ENCODE measurements at places on chromosomes 2 and 18.
A peak's percentile ranks its signal among the peaks of the same experiment; 100 is the strongest.

GRCh38 chr2:84931384-84931821, 25.9 kb downstream of the TMSB10 start:
- no peak for DNase-seq

- no peak for DNase-seq
Observed at GRCh38 chr2:205170399-205170798, 511.9 kb upstream of the NRP2 start.

DNA sequence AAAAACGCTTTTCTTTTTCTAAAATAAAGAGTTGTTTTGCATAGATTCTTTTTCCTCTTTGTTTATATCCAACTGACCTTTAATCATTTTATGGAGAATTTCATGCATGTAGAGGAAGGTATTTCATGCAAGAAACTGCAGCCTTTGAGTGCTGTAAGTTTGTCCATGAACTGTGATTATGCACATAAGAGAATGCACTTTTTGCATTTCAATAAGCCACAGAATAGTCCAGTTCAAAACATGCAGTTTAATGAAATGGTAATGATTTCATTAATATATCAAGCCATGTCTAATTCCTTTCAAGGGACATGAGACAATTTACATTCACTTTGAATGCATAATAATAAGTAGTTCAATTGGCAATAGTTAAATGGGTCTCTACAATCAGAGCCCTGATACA, 386.3 kb downstream of the LRATD1 start:
- DNase-seq: no peak

GRCh38 chr2:219344751-219345430, 12.3 kb upstream of the RESP18 start:
- peak; percentile 33 for DNase-seq

- no peak for DNase-seq
Observed at GRCh38 chr2:202043475-202043874, 9.8 kb downstream of the FZD7 start.

DNA sequence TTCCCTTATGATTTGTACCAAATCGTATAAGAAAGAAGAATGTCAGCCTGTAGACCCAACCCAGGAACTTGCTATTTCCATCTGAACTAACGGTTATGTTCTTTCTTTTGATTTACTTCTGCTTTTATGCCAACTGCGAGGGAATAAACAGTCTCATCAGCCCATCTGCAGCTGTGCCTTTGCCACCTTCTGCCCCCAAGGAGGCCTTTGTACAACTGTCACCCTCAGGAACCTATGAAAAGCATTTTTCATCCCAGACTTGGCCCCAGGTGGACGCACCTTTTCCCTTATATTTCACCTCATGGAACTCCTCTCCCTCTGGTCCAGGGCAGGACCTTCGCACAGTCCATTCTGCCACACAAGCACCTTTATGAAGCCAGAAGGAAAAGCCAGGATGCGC, 109.8 kb downstream of the AOX1 start:
- no peak for DNase-seq

DNA sequence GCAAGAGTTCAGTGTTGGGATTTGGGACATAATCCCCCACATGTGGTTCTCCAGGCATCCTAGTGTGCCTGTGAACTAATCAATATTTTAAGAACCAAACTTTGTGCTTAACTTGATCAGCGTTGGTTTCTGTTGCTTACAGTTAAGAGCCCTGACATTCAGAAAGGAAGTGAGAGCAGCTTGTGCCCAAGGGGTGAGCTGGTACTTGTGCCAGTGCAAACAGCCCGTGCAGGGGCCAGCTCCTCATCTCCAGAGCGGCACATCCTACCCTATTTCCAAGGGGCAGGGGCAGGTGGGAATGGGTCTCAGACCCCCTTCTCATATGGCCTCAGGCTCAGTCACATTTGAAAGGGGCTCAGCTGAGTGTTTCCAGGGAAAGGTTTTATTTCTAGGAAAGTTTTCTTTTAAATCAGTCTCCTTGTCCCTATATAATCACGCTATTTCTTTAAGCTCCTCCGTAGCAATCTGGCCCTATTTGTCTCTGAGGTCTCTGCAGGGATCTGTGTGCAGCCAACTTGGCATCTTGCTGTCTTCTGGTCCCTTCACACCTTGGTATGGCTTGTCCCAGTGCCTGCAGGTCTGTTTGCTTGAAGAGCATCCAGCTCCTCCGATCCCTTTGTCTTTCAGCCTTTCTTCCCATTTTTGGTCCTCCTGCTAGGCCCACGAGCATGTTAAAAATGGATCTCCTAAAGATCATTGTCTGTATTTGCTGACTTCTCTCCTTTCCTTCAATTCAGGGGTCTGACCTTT, 358.9 kb downstream of the HRH4 start:
- no peak for DNase-seq

- no peak for DNase-seq
Observed at GRCh38 chr2:57897920-57898319, 148.7 kb upstream of the VRK2 start.

DNA sequence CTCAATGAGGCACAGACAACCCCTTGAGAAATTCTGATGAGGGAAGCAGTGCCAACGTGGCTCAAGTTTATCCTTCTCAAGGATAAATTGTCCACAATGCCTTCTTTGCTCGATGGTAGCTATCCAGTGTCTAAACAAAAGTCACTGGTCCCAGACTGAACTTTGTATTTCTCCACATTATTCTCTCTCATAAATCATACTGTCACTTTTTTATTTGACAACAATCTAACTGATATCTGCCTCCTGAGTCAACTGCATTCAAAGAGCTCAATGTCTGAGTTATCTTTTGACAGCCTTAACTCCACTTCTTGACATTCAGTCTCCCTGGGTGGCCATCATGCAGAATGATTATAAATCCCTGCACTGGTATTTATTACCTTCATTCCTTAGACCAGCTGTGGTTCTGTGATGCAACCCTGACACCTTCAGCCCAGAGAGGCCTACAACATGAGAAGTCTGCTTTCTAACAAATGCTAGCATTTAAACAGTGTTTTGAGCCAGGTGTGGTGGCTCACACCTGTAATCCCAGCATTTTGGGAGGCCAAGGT, 38.2 kb downstream of the IMMT start:
- no peak for DNase-seq

GRCh38 chr2:116718451-116718850, 1096.0 kb upstream of the DDX18 start:
- DNase-seq: no peak

DNA sequence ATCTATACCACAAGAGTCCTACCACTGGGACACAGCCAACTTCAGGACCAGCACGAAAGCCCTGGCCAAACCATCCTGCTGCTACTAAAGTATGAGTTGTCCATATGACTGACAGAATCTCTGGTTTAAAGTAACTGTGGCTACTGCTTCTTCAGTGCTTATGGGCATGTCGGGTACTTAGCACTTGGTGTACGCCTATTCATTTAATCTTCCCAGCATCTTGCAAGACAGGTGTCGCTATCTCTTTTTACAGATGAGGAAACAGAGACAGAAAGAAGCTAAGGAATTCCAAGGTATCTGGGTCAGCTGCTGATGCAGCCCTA, 203.4 kb upstream of the ID2 start:
- DNase-seq: no peak

- no peak for DNase-seq
Observed at GRCh38 chr18:66328296-66328878, 275.5 kb downstream of the CDH19 start.

GRCh38 chr2:95539290-95539689, 52.5 kb upstream of the TRIM43 start:
- no peak for DNase-seq

GRCh38 chr2:215328066-215328465, 16.2 kb downstream of the ATIC start:
- DNase-seq: no peak

GRCh38 chr2:146226077-146226476, 1618.8 kb upstream of the ACVR2A start:
- no peak for DNase-seq

DNA sequence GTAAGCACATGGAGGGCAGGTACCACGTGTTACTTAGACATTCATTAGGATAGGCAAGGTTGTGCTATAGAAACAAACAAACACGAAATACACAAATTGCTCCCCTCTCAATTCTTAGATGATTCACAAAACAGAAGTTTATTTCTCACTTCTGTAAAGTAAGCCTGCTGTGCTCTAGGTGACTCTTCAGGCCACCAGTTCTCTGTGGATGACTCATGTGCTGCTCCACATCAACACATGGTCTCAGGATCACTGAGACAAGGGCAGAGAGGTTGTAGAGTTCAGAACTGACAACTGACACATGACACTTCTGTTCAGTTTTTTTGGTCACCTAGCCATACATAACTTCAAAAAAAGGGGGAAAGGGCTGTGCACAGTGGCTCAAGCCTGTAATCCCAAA, 70.6 kb downstream of the DAW1 start:
- no peak for DNase-seq

GRCh38 chr2:224126440-224126839, 87.4 kb upstream of the SERPINE2 start:
- DNase-seq: no peak

DNA sequence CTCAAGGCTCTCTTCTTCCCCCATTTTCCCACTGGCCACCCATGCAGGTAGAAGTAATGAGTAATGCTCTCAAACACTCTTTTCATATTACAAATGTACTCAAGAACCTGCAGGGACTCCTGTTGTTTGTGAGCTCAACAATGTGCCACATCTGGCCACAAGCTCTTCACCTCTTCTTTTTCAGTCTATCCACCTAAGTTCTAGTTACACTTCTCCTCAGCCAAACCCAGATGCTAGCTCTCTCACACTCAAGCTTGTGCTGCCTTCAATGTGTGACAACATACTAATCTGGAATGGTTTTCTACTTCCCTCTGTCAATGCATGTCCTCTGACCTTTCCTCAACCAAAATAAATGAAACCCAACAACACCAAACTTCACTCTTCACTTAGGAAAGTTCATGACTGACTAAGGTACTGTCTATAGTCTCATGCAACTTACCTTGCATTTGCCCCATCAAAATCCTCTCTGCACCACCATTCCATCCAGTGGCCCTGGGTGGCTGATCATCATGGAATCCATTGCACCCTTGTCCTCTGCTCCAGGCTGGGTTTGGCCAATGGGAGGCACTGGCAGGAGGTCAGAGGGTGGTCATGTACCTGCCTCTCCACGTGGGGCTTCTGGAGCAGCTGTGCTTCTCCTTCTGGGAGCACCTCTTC, 5.3 kb upstream of the IL18R1 start:
- DNase-seq: no peak

GRCh38 chr2:46645681-46646162, 166.4 kb downstream of the TMEM247 start:
- DNase-seq: no peak

DNA sequence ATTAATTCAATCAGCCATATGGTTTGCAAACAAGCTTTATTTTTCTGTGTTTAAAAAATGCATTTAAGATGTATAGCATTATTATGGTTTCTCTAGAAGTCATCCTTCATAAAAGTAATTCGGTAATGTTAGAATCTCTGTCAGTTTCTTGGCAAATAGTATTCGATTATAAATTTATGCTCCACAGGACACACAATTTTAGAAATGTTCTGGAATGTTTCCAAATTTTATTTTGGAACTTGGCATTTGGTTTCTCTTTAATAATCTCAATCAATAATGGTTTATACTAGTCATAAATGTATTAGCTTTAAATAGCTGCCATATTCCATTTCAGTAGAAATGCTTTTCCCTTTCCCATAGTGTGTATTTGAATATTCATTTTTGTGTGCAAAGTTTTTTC, 156.4 kb downstream of the PLCL1 start:
- no peak for DNase-seq

GRCh38 chr18:25658476-25658875, 306.5 kb upstream of the ZNF521 start:
- no peak for DNase-seq

- DNase-seq: no peak
Observed at GRCh38 chr2:9715238-9715637, 84.4 kb upstream of the YWHAQ start.

GRCh38 chr2:106963893-106964292, 77.9 kb upstream of the ST6GAL2 start:
- no peak for DNase-seq

GRCh38 chr2:12613137-12613835, 103.5 kb upstream of the TRIB2 start:
- no peak for DNase-seq
